Substantia nigra (tissue), 51 donors: ENCODE measurements at places on chromosomes 7 and 10.

DNA sequence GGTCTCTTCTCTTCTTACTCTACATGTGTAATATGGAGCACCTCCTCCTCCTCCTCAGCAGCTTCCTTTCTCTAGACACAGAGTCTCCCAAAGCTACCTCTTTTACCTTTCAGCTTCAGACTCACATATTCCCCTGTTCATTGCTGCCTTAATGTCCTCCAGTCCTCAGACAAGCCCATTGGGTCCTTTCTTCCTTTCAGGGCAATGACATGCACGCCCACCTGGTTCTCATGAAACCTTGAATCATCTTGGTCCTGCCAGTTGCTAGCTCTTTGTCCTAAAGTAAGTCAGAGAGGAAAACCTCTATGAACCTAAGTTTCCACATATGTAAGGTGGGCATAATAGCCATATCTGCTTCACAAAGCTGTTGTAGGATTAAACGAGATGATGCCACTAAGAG lies 227.0 kb downstream of the RPS24 start:
- DNase-seq, result no peak

GRCh38 chr10:96337106-96337505 lies 21.7 kb downstream of the OPALIN start:
- no peak for DNase-seq

- DNase-seq, result no peak
Measured at GRCh38 chr7:70356787-70357328, 758.6 kb downstream of the AUTS2 start.

- no peak for DNase-seq
Measured at GRCh38 chr7:83794829-83795228, 145.9 kb upstream of the SEMA3E start.

- no peak for DNase-seq
Measured at GRCh38 chr7:16609842-16610450, 35.6 kb downstream of the ANKMY2 start.

- DNase-seq, result no peak
Measured at GRCh38 chr7:115409682-115410433, 488.0 kb downstream of the MDFIC start.

DNA sequence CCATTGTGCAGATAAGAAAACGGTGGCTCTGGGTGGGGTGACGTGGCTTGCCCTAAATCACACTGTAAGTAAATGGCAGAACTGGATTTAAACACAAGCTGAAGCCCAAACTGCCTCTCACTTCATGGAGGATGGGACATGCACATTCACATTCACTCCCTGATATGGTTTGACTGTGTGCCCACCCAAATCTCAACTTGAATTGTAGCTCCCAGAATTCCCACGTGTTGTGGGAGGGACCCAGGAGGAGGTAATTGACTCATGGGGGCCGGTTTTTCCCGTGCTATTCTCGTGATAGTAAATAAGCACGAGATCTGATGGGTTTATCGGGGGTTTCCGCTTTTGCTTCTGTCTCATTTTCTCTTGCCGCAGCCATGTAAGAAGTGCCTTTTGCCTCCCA lies 32.4 kb downstream of the CHST15 start:
- no peak for DNase-seq

GRCh38 chr10:3408603-3409365 lies 236.2 kb upstream of the PITRM1 start:
- no peak for DNase-seq

DNA sequence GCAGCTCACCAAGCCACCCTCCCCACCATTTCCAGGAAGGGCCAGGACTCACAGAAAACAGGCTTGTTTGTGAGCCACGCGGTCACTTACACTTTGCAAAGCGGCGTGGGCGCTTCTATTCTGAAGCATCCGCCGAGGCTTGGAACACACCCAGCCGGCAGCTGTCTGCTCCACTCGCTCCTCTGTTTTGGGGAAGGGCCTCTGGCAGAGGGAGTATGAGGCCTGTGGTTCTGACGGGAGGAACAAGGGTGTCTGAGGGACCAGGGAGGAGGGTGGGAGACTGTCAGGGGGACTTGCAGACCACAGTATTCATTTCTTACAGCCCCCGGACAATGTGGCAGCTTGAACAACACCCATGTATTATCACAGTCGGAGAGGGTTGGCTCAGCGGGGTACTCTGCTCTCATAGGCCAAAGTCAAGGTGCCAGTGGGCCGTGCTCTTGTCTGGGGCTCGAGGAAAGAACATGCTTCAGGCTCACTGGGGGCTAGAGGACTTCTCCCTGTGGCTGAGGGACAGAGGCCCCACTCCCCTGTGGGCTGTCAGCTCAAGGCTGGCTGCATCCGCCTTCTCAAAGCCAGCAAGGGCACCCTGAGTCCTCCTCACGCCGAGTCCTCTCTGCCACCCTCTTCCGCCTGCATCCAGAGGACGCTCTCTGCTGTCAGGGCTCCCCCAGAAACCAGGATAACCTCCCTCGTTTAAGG lies 60.4 kb upstream of the FAM20C start:
- peak; percentile 27 for DNase-seq

DNA sequence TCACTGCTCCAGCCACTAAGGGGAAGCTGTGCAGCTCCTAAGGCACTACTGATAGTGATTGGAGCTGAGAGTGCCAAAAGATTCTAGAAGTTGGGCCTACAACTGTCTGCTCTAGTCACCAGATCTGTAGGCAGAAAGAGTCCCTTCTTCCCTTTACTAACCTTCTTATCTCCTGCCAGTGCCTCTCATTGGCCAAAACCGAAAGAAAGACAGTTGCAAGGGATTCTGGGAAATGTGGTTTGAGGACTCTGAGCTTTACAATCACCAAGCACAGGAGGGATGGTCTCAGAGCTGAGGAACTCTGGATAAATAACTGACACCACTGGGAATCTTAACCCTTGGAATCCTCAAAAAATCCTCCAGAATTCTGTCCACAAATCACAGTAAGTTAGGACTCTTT lies 615.8 kb downstream of the CCSER2 start:
- DNase-seq, result no peak

DNA sequence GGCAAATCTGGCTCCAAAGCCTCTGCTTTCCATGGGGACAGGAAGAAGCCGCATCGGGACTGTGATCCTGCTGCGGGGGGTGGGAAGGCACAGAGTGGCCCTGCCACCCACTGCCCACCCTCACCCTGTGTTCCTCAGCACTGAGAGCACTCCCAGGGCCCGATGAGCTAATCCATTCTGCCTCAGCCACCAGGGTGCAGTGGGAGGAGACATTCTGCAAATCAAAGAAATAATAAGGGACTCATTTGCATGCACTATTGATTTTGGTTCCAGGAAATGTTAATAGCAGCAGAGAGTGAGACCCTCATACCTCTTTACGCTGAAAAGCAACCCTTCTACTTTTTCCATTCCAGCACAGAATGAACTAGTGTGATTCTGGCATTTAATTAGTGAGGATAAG lies 572.8 kb downstream of the INHBA start:
- DNase-seq, result no peak

GRCh38 chr10:86339226-86339865 lies 27.2 kb downstream of the GRID1 start:
- no peak for DNase-seq

DNA sequence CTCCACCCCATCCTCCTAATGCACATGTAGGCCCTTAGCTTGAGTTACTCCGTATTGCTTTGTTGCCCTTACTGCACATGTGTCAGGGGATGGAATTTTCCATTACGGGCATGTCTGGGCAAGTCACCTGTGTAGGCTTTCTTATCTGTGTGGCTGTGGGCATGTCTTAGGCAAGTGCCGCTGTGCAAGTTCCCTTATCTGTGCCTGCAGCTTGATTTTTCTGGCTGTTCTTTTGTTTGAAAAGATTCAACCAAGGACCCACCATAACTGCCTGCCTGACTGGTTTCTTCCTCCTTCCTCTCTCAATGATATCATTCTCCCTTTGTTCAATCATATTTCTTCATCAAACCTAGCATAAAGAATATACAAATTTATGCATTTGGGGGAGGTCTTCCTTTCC lies 88.5 kb downstream of the AKR1D1 start:
- DNase-seq, result no peak

GRCh38 chr10:21473541-21473940 lies 51.9 kb downstream of the SKIDA1 start:
- DNase-seq, result no peak

- DNase-seq, result no peak
Measured at GRCh38 chr10:113329121-113329596, 223.7 kb upstream of the HABP2 start.

- no peak for DNase-seq
Measured at GRCh38 chr7:51080216-51080615, 236.4 kb downstream of the COBL start.
